ENCODE measurements at places on chromosomes 13 and 19.
A peak's percentile ranks its signal among the peaks of the same experiment; 100 is the strongest.

DNA sequence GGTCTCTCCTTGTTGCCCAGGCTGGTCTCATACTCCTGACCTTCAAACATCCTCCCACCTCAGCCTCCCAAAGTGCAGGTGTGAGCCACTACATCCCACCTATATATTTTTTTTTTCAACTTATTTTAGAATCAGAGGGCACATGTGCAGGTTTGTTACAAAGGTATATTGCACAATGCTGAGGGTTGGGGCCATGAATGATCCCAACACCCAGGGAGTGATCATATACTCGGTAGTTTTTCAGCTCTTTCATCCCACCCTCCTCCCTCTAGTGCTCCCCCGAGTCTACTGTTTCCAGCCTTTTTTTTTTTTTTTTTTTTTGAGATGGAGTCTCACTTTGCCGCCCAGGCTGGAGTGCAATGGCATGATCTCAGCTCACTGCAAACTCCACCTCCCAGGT is 38.4 kb upstream of the ADGRE1 start:
- DNase-seq = no peak

DNA sequence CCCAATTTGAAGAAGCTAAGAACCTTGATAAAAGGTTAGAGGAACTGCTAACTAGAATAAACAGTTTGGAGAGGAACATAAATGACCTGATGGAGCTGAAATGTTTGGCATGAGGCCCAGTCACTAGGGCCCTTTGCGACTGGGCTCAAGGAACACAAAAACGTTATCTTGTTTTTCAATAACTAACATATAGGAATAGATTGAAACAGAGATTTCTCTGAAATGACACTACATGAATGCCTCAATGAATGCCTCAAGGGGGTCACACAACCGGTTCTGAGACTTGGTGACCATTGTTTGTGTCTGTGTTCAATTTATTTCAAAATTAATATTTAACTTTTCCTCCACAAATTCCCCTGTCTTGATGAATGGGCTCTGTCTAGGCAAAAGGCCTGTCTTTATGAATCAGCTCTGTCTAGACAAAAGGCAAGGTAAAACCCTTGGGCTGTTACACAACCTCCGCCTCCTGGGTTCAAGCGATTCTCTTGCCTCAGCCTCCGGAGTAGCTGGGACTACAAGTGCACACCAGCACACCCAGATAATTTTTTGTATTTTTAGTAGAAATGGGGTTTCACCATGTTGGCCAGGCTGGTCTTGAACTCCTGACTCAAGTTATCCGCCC is 932 bp upstream of the ZNF486 start:
- no peak for DNase-seq

DNA sequence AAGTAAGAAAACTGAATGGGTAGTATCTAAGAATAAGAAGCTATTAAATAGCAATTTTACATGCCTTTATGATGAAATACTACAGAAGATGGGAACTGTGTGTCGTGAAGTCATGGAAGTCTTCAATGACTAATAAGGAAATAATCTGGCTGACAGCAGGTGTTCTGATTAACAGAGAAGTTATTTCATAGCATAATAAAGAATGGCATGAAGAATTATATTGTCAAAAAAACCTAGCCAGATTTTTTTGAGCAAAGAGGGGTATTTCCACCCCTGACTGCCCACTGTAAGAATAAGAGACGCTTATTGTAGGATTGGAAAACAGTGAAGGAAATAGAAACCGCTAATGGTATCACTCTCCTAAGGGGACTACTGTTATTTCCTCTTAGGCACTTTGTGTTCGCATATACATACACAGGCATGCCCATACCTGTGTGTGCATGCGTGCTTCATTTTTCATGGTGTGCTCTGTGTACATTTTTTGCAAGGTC is 318.8 kb downstream of the SHISA2 start:
- DNase-seq = no peak

DNA sequence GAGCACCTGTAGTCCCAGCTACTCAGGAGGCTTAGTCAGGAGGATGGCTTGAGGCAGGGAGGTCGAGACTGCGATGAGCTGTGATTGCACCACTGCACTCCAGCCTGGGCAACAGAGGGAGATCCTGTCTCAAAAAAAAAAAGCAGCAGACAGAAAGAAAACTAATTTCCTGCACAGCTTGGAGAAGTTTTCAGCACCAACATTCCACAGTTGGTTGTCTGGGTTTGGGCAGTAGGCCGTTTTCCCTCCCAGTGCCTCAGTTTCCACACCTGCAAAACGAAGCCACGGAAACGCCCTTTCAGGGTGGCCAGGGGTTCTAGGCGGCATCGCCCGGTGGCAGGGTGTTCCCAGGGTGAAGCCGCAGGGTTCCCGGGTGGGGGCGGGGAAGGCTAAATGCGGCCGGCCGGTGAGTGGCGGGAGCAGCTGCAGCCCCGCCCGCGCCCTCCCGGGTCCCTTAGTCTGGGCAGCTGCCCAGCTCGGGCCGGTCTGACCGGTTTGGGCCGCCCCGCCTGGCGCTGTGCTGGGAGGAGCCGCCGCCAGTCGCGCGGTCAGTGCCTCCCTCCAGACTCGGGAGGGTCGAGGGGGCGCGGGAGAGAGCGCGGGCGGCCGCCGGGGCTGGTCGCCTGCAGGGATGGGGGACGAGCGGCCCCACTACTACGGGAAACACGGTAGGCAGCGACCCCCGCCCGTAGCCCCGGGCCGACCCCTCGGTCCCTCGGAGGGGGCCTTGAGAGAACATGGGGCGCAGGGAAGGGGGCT is at the start of gene SLC44A2:
SLC44A2 (plus strand) TSS at position 551 of the 759 bp plus-strand sequence; CDS start at position 632, 81 bp downstream.
- no peak for DNase-seq

DNA sequence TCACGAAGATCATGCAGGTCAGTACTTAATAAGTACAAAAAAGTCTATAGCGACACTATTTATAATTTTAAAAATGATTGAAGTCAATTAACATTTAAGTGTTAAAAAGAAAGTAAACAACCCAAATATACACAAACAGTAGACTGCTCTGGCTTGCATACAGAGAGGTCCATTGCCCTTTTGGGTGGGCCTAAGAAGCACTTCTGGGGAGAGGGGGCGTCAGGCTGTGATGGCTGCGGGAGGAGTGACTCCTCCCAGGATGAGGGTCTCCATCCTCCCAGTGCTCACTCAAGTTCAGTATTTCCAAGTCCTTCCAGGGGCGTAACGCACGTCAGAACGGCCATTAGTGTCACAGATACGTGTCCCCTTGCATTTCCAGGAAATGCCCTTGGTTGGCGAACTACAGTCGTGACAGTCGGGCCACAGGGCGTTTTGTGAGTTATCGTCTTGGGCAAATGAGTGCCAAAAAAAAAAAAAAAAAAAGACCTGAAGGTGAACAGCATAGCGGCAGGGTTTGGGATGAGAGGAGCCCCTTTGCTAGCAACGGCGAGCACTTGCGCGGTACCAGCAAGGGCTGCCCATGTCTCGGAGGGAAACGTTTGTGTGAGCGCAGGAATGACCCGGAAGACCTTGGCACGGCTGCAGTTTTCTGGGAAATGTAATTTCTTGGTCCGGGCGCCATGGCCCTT is at the start of gene SCGB2B2:
SCGB2B2 (minus strand) TSS at position 463 of the 689 bp plus-strand sequence. CDS start 82,596 bp downstream, outside the sequence.
- peak; percentile 96 for DNase-seq

- DNase-seq = no peak
Observed at GRCh38 chr13:44680746-44681355, 104.7 kb upstream of the TSC22D1 start.

- DNase-seq = no peak
Observed at GRCh38 chr19:41296433-41296871, 13.5 kb upstream of the CCDC97 start.

DNA sequence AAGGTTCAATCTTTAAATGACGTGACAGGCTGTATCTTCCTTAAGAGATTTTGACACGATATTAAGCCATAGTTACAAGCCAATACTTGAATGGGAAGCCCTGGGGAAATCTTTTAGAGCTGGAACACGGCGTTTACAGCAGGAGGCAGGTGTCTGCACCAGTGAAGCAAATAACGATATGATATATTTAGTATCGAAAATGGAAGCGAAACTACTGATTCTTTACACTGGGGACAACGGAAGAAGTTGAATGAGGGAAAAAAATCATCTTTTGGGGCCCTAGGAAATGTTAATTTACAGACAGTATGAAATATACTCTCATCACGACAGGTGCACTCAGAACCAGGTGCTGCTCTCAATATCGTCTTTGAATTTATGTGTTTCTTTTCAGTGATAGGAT is 793.9 kb upstream of the PCDH20 start:
- DNase-seq = no peak

DNA sequence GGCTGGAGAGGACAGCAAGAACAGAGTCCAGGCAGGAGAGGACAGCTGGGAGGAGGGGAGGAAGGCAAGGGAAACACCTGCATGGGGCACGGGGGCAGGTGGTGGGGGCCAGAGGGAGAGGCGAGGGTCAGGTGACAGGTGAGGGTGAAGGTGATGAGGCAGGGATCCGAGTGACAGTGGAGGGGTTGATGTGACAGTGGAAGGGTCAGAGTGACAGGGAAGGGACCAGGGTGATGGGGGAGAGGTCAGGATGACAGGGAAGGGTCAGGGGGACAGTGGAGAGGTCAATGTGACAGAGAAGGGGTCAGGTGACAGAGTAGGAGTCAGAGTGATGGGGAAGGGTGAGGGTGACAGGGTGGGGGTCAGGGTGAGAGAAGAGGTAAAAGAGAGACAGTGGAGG is 29.1 kb downstream of the C19orf81 start:
- DNase-seq = no peak

DNA sequence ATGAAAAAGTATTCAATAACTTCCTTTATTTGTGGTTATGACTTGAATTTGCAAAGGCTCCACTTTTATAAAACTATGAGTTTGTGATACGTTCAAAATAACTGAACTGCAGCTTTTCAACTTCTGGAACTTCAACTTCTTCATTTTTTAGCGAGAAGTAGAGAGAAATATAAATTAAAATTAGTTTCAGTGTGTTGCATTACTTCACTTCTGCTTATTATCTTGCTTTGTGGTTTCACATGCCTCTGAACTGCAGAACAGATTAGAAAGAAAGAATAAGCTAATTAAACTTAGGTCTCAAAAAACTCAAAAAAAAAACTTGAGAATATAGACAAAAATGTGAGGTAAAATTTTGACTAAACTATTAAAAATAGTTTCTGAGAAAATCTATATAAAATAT is 1073.4 kb downstream of the PCDH17 start:
- no peak for DNase-seq

DNA sequence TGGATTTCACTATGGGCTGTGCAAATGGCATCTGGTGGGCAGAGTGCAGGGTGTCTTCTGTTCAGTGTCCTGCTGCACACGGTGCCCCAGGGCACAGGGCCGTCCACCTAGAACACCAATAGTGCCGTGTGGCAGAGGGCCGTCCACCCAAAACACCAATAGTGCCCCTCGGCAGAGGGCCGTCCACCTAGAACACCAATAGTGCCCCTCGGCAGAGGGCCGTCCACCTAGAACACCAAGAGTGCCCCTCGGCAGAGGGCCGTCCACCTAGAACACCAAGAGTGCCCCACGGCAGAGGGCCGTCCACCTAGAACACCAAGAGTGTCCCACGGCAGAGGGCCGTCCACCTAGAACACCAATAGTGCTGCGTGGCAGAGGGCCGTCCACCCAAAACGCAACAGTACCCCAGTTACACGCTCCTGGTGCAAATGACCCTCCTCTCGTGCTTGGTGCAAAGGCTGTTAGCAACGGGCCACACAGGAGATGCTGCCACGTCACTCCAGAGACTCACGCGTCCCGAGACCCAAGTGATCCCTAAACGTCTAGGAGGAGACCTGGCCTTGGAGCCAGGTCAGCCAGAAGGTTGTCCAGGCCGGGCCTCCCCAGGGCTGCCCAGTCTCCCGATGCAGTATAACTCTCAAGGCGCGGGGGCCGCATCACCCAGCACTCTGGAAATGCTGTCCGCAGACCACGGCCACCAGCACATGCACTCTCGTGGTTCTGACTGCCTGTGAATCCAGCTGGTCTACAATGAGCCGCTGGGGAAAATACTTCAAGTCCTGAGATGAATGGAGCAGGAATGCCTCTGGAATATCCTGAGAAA is 51.5 kb downstream of the RASA3 start:
- DNase-seq = no peak

GRCh38 chr19:7916103-7916954 is 1.7 kb downstream of the TGFBR3L start:
- DNase-seq = no peak

- DNase-seq = no peak
Observed at GRCh38 chr13:39956036-39956435, 300.6 kb downstream of the COG6 start.

GRCh38 chr13:27670861-27671260 is 49.2 kb downstream of the POLR1D start:
- DNase-seq = no peak

- DNase-seq = no peak
Observed at GRCh38 chr19:12015015-12015752, 20.3 kb downstream of the ZNF433 start.

DNA sequence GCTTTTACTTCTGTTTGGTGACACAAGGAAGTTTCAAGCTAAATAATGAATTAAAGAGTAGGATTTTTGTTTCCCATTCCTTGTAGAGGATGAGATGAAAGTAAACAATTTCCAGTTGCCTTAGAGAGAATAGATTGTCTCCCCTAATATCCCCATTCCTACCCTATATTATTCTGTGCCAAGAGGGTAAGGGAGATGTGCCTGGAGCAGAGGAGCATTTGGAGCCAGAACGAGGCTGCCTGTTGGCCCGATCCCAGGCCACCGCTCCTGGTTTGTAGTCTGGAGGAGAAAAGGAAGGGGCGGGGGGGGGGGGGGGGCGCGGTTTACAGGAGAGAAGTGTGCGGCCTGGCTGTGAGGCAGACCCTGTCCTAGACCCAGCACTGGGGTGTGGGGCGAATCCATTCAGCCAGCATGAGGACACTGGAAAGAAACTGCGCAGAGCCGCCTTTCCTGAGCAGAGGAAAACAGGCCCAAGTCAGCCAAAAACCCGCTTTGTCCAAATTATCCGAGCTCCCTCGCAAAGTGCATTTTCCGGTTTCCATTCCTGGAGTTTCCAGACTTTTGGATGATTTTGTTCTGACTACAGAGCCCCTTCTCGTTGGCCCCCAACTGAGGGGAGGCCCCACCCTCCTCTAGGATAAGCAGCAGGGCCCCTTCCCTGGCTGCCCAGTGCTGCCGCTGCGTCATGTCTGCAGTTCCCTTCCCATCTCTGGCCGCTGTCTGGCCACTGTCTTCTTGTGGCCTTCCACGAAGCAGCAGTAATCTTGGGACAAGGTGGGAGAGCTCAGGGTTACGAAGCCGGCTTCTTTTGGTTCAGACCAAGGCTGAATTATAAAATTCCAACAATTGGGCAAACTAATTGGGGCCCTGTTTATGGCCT is 23.0 kb downstream of the NFIX start:
- DNase-seq = peak; percentile 18
